NCI-H774 (cell line): ENCODE measurements at places on chromosomes 12 and 14.

DNA sequence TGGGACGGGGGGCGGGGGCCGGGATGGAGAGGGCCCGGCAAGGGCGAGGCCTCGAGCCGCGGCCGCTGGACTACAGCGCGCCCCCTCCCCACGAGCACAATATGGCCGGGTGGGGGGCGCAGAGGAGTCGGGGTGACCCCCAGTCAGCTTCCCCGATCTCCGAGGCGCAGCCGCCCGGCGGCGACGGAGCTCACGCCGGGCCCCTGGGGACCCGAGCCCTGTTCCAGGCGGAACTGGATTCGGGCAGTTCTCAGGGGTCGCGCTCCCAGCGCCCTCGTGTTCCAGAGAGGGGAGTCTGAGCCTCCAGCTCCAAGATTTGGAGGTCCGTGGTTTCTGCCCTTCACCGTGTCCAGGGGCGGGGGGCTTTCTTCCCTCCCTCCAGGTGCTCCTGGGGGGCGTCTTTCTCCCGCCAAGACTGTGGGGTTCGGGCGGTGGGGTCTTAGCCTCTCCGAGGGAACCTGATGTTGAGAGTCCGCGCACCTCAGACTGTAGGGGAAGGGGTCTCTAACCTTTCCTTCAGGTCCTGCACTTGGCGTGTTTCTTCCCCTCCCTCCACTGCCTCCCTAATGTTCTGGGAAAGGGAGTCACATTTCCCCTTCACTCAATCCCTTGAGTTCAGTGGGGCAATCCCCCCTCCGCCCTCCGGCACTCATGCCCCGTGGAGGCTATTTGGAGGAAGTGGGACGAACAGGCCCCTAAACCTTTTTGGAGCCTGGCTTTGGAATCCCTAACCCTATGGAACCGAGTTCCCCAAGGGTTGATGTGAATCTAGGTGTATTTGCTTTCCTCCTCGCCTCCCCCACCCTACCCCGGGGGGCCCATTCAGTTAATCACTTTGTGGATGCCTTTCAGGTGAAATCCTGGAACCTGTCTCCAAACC lies 584 bp downstream of the ACVR1B start:
- no peak for DNase-seq

- DNase-seq, result no peak
Observed at GRCh38 chr14:78048120-78048519, 122.1 kb upstream of the NRXN3 start.

DNA sequence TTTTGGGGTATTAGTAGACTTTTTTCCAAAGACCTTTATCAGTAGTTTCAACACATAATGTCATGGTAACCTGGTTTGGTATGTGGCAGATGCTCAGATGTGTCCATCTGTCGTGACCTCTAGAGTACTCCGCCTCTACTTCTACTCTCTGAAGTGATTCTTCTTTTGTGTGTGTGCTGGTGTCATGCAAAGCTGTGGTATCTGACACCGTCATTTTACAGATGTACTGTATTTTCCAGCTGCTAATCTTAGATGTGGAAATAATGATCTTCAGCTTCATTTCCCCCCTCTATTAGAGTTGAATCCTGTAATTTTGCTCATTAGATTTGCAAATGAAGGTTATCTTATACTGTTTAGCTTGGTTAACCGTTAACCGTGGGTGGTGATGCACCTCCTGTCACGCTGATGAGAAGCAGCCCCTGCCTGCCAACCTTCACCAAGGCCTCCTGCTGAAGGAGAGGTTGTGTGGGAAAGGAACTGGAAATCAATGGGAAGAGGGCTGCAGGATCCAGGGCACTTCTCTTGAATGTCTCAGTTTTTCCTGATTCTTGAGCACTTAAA lies 222.4 kb upstream of the AMIGO2 start:
- DNase-seq, result no peak

DNA sequence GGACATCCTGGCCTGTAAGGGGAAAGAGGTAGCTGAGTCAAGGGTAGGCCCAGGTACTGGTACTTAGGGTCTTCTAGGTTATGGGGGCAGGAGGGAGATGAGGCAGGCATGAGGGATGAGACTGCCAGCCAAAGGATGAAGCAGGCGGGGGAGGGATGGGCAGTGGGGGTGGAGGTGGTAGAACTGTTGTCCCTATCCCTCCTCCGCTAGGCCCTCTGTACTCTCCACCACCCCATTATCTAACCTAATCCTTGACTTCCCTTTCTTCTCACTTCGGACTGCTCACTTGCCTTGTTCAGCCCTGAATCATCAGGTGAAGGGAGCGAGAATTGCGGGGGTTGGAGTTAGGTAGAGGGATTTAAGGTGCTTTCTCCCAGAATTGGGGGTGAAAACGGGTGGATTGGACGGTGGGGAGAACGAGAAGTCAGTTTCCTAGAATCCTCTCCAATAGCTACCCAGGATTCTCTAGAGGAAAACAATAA lies 562 bp downstream of the PAN2 start:
- no peak for DNase-seq

DNA sequence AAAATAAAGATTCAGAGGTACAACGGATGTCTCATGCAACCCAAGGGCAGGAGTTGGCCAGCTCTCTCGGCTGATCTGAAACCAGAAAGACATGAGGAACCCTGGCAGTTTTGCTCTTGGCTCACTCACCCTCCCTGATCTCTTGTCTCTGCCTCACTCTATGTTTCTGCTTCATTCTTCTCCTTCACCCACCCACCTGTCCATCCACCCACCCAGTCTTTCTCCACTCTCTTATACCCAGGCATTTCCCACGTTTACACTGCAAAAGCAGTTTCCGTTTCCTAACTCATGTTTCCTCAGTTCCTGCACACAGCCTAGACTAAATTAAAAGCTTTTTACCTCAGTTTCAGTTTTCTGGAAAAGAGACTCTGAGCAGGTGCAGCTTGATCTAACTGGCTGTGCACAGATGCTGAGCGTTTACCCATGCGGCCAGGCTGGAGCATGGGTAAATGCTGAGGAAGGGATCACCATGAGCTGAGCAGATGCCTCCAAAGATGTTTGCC lies 157.6 kb downstream of the PRKCH start:
- no peak for DNase-seq

- DNase-seq, result peak; percentile 41
Observed at GRCh38 chr12:71216725-71217579, 59.2 kb upstream of the TSPAN8 start.
